Stimulated activated CD4-positive, alpha-beta T cell treated with anti-CD3 and anti-CD28 coated beads, Interleukin-1b, Interleukin-23, amount 100 ng/mL, for 48 hours (primary cell): ENCODE measurements at places on chromosomes 6 and 20.

DNA sequence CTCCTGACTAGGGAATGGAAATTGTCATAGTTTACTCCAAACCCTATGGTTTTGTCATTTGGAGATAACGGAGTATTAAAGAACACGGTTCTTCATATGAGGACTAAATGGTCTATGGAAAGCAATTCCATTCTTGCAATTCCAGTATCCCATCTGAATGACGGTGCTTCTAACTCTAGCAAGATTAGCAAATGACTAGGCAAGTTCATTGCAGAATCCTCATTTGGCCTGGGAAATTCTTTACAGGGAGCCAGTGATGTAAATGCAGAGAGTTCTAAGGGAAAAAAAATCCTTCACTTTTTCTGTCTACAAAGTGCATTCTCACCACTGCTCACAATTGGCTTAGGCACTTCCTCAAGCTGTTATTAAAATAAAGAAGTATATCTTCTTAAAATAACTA, 111.5 kb downstream of the MOXD1 start:
- no peak for DNase-seq

DNA sequence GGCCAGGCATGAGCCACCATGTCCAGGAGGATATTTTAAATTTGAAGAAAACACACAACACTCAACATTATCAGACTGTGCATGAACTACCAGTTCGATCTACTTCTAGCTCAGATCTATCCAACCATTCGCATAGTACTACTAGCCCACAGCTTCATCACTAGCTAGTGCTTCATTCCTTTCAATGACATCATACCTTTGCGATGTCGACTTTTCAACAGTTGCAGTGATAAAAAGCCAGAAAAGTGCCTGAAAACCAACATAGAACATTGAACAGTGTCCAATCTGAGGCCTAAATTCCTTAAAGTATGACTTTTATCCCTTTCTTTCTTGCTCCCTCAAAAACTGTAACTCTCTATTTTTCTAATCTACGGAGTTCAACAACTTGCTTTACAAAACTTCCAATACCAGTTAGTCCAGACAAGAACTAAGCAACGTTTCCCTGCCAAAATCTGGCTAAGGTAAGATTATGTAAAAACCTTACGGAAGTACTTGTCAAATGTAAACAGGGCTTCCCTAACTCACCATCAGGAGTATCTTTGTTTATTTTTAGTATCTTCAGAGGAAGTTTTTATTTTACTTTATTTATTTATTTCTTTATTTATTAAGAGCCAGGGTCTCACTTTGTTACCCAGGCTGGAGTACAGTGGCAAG, 434.0 kb upstream of the JARID2 start:
- no peak for DNase-seq

DNA sequence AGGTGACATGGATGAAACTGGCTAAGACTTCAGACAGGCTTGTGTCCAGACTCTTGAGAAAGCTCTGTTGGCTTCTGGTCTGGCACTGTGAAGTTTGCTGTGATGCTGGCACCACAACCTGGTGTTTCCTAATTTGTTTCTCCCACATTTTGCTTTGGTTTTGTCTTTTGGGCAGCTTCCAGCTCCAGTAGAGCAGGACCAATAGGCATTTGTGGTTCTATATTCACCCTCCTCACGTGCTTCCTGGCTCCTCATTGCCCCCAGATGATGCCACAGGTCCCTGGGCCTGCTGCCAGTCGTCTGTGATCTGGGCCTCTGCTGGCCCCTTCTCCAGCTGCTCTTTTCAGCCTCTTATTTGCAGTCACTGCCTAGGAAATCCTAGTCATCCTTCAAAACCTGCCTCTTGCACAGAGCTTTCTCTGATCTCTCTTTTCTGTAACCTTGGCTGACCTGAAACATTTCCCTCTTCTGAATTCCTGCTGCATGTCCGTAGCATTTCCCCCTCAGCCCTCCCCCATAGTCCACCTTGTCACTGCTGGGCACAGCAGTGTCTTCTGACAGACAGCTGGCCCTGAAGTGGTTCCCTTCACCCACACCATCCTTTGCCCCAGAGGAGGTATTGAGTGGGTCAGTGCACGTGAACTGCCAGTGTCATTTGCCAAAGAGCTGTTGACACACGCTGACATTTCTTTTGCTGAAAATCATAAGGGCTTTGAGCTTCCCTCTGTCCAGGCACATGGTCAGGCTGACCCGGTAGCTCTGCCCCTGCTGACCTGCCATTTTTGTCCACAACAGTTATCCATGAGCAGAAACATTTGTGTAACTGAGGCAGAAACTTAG, 63.0 kb downstream of the PTPN1 start:
- DNase-seq: no peak

DNA sequence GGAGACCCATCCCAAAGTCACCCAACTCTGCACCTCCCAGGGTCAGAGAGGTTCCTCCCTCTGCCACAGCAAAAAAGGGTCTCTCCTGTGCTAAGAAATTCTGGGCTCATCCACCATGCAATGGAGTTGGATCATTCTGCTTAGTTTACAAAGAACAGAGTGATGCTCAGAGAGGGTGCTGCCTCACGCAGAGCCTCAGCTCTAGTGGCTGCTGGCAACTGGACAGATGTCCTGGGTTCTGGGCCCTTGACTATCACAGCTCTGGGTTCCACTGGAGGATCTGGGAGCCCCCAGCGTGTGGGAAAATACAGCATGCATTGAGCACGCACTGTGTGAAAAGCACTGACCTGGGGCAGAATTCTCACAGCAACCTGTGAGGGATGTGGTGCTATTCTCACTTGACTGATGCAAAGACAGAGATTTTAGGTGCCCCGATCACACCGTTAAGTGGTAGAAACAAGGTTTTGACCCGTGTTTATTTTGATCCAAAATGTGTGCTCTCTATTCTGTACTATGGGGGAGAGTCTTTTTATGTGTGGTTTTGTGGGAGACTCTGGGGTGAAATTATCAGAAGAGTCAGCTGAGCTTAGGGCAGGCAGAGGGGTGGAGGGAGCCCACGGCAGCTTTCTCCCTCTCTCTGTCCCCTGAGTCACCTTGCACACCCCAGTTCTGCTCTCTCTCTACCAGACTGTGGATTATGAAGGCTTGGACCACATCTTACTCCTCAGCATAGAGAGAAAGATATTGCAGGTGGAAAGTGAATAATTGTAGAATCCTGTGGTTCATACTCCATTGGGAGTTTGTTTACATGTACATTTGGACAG, 19.9 kb downstream of the TREML4 start:
- DNase-seq: no peak

DNA sequence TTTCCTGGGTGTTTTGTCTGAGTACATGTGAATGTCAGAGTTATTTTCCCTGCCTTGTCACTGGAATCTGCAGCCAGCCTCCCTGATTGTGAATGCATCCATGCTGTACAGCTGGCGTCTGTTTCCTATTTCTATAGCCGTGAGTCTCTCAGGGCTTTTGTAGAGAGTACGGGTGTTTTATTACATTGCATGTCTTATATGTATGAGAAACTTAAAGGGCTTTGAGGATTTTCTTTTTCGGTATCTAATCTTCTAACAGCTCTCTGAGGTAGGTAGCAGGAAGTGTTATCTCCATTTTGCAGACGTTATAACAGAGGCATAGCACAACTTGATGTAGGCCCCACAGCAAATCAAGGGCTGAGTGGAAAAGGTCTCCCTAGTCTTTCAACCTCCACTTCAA, 272.9 kb downstream of the PRL start:
- DNase-seq: no peak

GRCh38 chr6:98975421-98975820, 27.7 kb upstream of the FBXL4 start:
- DNase-seq: no peak

GRCh38 chr6:31354158-31354863, 2.7 kb downstream of the HLA-B start:
- no peak for DNase-seq

- DNase-seq: no peak
Measured at GRCh38 chr6:99492092-99492491, 23.1 kb downstream of the USP45 start.

DNA sequence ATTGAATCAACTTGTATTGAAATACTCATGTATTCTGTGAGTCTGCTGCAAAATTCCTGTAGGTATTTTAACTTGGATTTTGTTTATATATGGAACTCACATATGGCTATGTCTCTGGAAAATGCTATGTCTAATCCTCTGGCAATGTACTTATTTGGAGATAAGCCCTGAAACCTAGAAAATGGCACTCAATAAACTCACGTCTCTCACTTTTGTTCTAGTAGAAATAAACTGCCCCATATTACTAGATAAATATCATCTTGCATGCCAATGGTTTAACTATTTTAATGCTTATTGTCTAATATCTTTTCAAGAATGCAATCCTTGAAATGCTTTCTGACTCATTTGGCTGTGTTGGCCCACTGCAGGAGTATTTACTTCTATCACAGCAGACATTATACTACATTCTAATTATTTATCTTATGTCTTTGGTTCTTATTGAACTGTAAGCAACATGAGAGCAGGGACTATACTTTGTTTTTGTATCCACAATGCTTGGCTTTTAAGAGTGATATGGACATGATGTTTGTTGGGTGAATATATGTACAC, 292.2 kb upstream of the RSPO3 start:
- DNase-seq: no peak

DNA sequence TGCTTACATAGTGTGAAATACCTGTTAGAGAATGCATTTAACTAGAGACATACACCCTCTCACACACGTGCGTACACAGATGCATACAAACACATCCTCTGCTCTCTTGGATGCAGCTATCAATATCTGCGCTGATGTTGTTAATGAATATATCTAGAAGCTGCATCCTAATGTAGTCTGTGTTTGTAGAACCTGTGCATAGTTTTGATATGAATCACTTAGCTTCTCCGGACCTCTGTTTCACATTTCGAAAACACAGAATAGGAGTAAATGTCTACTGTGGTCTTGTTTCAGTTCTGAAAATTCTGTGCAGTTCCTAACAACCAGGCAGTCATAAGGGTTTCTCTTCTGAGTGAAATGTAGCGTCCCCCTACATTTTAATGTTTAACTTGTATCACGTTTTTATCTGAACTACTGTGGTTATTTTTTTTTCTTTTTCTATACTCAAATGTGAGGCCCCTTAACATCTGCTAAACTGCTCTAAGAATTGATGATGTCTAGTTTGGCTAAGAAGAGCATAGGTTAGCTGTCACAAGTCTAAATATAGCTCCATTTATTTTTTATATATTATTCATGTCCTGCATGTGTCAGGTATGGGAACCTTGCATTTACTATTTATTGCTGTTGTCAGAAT, 254.5 kb downstream of the TMEM242 start:
- no peak for DNase-seq

DNA sequence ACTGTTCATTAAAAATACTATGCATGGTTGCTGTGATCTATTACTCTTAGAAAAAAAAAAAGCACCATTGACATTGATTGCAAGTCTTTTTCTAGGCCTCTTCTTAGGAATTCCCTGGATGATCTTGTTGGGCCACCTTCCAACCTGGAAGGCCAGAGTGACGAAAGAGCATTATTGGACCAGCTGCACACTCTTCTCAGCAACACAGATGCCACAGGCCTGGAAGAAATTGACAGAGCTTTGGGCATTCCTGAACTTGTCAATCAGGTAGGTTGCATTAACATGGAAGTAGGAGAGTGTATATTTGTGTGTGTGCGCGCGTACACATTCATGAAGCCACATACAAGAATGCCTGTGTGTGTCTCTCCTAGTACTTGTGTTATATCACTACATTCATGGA, 140.4 kb downstream of the NCOA3 start:
- no peak for DNase-seq

GRCh38 chr20:51348876-51349275, 193.6 kb downstream of the NFATC2 start:
- DNase-seq: no peak

GRCh38 chr20:49259799-49260198, 18.1 kb downstream of the ZNFX1 start:
- DNase-seq: no peak
